ENCODE measurements at places on chromosomes 5 and 9.

DNA sequence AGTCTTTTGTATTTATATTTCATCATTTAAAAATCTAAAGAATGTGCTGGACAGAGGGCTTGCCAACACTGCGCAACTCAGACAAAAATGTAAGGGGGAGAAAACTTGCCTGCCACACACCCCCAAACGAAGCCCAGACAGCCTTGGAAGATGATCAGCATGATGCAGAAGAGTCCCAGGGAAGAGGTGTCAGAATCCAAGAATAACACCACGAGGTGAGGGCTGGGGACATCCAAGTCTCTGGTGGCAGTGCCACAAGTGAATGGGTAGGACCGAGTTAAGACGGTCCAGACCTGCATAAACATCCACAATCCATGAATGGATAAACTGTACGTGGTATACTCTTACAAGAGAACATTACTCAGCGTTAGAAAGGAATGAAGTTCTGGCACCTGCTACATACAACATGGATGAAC lies 10.4 kb downstream of the EPB41L4B start:
- DNase-seq: no peak

DNA sequence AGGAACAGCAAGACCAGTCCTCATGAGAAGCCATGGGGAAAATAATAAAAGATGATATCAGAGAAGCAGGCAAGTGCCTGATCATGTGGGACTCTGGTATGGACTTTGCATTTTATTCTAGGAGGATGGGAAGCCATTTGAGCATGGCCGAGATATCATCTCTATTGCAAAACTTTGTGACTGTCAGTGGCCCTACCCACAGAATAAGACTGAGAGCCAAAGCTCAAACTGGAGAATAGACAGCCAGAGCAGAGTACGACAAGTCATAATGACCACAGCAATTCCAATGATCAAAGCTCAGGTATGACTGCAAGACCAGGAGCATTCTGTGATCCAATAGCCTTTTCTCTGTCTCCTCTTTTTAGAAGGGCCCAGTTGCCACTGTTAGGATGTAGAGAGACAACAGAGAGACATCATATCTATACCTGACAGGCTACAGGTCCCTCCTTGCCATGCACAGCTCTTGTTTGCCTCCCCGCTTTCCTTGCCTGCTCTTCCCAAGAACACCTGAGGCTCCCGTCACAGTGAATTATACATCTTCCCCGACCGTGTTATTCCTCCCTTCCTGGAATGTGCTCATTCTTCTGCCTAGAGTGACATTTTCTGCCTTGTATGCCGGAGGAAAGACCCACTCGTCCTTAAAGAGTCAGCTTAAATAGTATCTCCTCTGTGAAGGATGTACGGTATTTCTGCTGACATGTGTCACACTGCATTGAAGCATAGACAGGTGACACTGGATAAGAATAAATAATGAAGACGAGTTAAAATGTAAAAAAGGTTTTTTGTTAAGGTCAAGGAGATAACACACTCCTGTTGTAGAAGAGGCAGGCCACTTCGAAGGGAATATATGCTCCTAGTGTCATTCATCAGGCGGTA lies 248.7 kb upstream of the MAP3K1 start:
- DNase-seq: no peak

GRCh38 chr5:119338326-119338946 lies 17.4 kb upstream of the TNFAIP8 start:
- no peak for DNase-seq

DNA sequence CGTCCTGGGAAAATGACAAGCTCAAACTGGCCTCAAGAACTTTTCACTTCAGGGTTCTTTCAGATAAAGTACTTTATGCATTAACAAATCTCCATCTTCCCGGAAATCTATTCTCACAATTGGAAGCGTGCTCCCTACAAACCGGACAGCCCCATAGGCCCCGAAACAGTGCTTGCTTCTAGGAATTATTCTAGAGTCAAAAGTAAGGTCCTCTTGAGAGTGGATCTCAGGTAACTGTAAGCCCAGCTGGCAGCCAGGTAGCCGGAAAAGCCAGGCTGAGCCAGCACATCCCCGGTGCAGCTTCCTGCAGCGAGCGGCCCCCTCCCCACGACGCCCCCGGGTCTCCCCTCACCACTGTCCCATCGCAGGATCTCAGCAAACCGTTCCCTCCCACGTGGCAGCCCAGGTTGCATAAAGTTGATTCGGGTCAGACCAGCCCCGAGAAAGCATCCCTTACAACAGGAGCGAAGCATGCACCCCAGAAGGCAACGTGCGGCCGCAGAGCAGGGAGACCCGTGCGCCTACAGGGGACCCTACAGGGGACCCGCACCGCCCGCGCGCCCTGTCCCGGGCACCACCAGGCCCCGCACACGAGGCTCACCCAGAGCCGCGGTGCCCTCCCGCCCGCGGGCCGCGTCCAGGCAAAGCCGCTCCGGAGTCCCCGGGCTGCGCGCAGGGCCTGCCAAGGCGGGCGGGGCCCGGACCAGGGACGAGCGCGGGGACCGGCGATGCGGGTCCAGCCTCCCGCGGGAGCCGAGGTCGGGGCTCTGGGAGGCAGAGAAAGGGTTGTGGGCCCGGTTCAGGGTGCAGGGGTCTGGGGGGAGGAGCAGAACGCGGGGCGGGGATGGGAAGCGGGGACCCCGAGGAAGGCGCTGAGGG lies 920 bp downstream of the LPCAT1 start:
- peak; percentile 12 for DNase-seq

- DNase-seq: no peak
Measured at GRCh38 chr5:68592351-68592750, 376.8 kb downstream of the PIK3R1 start.

DNA sequence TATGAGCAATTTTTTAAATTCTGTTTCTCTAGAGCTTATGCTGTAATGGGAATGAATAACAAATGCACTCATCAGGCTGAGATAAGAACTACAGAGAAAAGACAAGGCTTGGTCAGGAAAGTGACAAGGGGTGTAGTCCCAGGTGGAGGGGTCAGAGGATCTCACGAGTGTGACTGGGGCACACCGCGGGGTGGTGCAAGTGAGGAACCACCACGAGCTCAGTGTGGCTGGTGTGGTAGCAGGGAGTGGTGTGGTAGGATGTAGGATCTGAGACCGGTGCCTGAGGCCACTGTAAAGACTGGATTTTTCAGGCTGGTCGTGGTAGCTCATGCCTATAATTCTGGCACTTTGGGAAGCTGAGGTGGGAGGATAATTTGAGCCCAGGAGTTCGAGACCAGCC lies 9.0 kb downstream of the ANXA6 start:
- DNase-seq: no peak

DNA sequence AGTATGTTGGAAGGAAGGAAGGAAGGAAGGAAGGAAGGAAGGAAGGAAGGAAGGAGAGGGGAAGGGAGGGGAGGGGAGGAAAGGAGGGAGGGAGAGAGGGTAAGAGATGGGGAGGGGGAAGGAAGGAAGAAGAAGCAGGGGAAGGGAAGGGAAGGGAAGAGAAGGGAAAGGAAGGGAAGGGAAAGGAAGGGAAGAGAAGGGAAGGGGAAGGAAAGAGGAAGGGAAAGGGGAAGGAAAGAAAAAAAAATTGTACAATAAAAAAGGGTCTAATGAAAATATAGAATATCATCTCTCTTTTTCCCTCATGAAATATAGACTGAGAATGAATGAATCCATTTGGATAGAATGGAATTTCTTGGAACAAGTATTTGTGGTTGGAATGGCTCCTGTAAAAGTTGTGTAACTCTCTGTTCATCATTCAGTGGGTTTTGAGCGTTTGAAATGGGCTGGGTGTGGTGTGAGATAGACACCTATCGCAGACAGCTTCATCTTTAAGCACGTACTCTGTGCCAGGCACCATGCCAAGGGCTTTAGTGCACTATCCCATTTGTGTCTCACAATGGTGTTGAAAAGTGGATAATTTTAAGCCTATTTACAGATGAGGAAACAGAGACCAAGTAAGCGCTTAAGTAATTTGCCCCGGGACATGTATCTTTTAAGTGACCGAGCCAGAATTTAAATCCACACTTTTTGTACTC lies 11.6 kb upstream of the PAPPA start:
- no peak for DNase-seq

GRCh38 chr9:19665146-19665863 lies 123.5 kb downstream of the SLC24A2 start:
- no peak for DNase-seq

DNA sequence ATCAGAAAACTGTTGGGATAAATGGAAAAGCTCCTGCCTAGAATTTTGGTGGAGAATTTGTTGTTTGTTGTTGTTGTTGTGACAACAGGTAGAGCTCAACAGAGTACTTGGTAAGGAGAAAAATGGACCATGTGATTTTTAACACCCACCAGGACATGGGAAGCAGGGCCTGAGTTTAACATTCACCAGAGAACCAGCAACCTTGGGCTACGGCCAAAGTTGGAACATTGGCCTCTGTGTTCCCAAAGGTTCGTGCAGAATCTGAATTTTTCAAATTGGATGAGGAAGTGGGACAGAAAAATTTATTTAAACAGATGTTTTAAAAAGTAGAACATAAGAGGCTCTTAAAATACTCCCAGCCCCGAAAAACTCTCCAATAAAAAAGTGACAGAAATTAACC lies 127.0 kb downstream of the GNA14 start:
- no peak for DNase-seq

DNA sequence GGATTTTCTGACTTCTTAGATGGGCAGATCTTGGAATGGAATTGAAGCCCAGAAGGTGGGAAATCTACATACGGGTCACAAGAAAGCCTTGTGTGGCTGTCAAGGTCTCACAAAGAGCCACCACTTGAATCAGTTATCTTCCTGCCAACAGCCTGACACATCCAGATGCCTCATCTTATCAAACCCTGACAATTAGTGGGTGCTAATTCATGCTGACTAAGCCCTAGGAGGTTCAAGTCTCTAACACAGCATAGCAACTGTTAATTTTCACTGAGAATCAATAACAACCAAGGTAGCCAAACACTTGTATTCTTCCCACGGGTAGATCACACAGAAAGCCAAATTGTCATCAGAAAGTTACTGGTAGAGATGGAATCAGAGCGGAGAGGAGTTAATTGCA lies 222.2 kb downstream of the TMEM167A start:
- no peak for DNase-seq

DNA sequence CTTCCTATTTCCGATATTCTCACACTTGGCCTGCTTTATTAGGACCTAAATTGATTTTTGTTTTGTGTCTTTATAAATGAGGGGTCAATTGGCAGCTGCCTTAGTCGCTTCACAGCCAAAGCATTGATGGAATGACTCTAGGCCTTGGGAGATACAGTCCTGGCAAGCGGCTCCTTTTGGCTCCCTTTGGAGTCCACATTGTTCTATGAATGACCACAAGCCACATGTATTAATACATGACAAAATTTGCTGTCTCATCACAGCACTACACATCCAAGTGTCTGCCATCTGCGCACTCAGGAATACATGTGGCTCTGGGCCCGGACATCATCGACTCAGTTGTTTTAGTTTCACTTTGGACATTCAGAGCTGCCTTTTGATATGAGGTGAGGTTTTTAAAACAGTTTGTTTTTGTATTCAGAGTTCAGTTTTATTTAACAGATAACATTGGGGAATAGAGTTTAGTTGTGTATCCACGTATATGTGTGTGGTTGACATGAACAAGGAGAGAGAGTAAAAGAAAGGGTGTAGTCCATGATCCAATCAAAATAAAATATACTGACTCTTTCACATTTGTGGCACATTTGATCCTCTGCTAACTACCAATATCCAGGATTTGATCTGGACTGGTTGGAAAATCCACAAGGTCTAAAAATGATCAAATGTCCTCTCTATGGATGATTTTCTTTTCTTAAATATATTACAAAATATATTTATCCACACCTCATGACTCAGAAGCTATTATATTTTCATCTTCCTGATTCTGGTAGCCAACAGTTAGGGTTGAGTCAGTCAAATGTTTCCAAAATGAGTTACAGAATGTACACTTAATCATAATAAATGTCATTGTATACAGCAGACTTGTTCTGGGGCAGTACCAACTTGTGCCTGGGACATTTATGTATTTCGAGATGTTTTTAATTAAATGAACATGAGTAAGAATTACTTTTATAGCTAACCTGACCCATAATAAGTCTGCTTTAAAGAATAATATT lies 114.0 kb upstream of the MTAP start:
- no peak for DNase-seq

DNA sequence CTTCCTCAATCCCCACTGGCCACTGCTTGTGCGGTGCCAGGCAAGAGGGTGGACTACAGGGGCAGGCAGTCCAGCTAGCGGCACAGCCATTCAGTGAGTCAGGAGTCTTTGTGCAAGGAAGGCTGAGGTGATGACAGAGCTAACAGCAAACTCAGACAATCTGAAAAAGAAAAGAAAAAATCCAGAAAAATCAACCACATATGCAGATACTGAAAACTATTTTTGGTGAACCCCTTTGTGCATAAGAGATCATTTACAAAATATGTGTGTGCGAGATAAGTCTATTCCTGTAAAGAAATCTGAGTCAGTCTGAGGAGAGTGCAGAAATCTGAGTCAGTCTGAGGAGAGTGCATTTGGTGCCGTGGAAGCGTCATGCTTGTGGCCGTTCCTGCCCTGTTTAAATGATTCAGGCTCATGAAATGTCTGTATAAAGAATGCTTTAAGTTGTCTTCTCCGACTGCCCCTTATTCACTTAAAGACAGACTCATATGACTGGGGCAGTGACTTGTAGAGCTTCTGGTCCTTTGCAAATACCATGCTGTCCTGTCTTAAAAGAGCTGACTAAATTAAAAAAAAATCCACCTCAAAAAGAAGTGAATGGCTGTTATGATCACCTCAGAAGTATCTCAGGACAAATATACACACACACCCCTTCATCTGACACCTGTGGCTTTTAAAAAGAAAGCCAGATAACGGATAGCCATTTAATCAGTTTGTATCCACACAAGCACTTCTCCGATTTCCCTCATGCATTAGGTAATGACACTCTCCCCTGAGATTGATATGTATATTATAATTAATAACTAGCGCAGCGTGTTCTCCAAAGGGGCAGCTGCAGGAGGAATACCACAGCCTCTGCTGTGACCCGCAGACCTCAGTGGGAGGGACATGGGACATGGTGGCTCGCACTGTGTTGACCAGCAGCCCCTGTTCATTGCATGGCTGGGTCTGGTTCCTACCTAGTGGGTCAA lies 47.3 kb downstream of the TRIO start:
- DNase-seq: peak; percentile 93

DNA sequence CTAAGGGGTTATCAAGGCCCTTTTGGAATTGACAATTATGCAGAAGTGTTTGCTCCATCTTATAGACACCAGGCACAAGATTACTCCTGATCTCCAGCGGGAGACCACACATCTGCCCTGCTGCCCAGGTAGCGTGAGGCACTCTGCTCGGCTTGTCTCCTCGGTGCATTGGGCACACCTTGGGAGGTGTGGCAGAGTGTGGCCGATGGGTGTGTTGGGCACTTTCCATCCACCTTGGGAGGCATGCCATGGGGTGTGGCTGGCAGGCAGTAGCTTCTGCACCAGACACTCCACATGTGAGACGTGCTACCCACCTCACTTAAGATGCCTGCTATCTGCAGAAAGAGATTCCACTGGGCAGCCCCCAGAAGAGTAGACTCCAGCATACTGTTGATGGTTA lies 54.1 kb downstream of the GADD45G start:
- DNase-seq: no peak
